NCI-H2107 (cell line): ENCODE measurements at places on chromosomes 13 and 19.

DNA sequence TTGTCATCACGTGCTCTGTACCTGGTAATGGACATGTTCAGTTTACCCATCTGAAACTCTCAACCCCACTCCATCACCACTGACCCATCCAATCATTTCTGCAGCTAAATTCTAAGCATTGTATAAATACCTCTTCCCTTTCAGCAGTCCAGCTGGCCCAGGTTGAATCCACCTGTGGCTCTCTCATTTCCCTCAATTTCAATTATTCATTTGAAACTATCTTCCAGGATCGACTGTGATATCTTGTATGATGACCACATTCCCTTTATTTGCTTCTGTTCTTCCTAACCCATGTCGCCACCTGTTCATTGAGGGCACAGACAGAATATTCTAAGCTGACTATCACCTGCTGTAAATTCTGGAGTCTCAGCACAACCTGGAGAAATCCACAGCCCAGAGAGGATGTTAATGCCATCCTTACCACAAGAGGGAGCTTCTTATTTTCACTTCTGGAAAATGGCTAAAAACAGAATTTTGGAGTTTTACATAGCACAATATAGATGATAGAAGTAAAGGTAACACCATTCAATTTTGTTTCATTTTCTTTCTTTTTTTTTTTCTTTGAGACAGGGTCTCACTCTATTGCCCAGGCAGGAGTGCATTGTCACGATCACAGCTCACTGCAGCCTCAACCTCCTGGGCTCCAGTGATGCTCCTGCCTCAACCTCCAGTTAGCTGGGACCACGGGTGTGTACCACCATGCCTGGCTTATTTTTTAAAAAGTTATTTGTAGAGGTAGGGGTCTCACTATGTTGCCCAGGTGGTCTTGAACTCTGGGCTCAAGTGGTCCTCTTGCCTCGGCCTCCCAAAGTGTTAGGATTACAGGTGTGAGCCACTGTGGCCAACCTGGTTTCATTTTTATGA lies 38.6 kb downstream of the ZNF823 start:
- no peak for DNase-seq

- no peak for DNase-seq
Observed at GRCh38 chr13:35888981-35889380, 242.2 kb downstream of the DCLK1 start.

DNA sequence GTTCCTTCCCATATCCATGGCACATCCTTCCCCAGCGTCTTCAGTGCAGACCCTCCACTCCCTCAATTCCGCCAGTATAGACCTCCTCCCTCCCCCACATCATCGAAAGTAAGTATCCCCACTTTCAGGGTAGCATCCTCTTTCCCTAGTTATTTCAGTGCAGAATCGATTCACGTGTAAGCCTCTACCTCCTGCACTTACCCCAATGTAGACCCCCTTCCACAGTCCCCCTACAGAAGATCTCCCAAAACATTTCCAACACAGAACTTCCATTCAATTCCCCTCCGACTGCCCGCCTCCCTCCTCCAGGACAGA lies 664 bp downstream of the IRF3 start:
- DNase-seq = no peak

DNA sequence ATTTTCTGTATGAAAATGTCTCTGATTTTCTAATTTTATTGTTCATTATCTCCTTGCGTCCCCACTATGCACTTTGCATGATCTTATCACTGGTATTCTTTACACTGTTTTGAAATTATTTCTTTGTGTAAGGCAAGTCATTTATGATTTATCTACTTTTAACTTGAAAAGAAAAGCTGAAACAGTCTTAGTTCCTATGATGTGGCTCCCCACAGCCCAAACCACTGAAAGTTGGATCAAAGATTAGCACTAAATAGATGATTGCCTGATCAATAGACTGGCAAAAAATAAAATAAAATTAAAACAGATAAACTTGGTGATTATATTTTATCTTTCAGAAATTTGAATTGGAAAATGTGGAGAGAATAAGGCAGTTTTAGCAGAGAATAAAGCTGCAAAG lies 1101.9 kb downstream of the PCDH9 start:
- DNase-seq = no peak

DNA sequence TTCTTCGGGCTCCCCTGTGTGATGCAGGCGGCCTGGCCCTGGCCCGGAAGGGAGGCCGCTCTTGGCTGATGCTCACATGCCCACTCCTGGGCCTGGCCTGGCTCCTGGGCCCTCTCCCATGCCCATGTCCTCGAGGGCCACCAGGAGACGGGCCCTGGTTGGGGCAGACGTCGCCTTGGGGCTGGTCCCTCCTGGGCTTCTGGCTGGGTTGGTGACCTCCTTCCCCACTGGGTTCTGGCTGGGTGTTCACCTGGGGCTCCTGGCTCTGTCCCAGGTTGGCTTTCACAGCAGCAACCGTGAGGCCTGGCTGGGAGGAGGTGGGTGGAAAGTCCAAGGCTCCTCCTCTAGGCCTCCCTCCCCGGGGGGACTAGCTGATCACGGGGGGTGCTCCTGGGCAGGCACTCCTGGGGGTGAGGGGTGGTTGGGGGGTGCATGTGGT lies 15.5 kb upstream of the SLC7A10 start:
- no peak for DNase-seq

- DNase-seq = no peak
Observed at GRCh38 chr13:42545842-42546241, 28.1 kb upstream of the TNFSF11 start.

DNA sequence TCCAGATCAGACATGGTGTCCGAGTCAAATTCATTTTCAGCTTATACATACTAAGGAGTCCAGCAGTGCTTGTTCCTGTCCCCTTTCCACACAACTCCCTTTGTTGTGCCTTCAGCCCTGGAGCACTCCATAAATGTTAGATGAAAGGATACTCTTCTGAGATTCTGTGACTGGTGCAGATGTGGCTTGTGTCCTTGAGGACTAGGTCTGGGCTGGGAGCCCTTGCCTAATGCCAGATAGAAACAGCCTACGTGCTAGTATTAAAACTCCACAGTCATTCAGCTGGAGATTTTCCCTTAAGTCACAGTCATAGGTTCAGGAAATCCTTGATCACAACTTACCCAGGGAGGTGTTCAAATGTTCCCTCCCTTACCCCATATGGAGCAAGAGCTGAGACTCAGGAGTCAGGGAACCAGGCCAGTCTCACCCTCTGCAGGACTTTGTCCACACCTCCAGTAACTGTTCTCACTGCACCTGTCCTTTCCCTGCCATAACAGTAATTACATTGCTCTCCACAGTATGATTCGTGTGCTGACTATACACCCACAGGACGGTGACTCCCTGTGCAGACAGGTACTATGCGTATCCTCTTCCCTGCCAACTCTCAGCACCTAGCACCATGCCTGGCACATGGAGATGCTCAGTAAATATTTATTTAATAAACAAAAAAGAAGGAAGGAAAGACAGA lies 15.5 kb upstream of the SERPINE3 start:
- no peak for DNase-seq

- DNase-seq = no peak
Observed at GRCh38 chr19:3605770-3606169, 905 bp downstream of the TBXA2R start.

DNA sequence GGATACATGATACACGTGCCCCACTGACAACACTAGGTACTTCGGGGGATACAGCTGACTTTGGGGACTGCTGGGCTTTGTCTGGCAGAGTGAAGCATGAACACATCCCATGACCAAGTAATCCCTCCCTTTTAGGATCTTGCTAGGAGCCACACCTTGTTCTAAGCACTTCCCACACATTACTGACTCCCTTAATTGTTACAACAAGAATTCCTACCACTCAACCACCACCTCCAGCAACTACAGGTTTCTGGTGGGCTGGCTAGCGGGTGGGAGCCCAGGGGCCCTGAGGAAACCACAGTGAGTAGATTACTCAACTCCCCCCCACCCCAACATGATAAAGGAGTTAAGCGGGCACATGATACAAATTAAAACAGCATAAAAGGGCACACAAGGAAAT lies 7.2 kb upstream of the SLC35E1 start:
- no peak for DNase-seq

DNA sequence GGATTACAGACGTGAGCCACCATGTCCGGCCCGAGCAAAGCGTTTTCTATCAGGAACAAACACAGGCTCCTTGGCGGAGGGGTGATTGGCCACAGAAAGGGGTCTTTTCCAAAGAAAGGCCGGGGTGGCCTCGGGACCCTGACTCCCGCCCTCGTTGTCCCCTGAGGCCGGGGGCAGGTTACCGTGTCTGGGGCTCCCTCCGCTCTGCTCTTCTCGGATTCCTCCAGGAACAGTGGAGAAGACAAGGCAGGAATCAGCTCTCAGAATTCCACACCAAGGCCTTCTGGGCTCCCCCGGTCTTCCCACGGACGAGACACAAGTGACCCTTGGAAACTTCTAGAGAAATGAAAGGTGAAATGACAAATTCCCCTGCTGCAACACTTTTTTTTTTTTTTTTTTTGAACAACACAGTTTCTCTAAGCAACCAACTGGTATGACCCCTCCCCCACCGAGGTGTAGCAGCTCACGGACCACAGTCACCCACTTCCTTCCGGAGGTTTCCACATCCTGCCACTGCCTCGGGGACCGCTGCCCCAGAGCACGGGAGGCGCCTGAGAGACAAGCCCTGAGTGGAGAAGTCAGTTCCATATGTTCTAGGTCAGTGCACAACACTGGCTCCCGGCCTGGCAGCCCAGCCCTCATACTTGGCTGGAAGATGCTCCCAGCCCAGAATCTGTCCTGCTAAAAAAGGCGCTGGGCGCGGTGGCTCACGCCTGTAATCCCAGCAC lies 11.0 kb downstream of the MOB3A start:
- no peak for DNase-seq

GRCh38 chr13:104809483-104809882 lies 1726.0 kb downstream of the EFNB2 start:
- no peak for DNase-seq
